ENCODE measurements at places on chromosomes 2 and 18.

DNA sequence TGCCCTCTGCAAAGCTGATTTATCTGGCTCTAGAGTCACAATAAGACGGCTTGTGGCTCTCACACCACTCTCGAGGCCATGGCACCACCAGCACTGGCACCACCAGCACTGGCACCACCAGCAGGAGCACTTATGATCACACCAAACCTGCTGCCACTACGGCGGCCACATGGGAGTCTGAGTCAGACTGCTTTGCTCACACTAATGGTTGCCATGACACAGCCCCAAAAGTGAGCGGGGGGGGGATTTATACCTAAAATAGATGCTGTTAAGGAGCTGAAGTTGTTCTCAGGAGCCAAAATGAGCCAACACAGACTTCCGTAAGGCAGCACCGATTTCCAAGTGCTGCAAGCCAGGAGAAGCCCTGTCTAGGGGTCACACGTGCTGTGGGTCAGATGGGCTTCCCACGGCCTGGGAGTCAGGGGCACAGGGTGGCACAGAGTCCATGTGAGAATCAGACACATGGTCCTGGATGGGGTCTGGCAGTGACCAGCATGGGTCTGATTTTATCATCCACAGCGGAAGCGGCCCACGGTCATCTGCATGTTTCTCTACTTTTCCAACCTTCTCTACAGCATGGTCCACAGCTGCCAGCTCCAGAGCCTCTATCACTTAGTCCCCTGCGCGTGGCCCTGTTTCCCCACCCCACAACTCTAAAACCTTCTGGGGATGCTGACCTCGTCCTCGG, 16.7 kb downstream of the DNMT3A start:
- DNase-seq: no peak

GRCh38 chr18:60391571-60392226, 19.1 kb upstream of the MC4R start:
- DNase-seq: no peak

GRCh38 chr2:8103085-8103708, 578.7 kb upstream of the ID2 start:
- DNase-seq: no peak

DNA sequence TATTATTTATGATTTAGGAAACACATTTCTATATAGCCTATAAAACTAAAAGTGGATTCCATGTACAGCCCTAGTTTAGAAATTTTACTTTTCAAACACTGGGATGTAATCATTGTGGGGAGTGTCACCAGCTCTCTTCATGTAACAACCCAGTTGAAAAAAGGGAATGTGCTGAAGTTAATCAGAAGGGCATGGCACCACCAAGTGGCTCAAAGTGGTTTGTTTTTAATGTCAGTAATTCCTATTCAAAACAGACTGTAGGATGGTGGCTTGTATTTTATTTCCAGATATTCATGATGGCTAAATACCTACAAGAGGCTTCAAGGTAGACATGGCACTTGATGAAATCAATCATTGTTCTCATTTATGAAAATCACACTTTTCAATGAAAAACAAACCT, 58.1 kb upstream of the TMEM182 start:
- DNase-seq: no peak

GRCh38 chr18:47872426-47872825, 58.0 kb downstream of the SMAD2 start:
- DNase-seq: no peak

DNA sequence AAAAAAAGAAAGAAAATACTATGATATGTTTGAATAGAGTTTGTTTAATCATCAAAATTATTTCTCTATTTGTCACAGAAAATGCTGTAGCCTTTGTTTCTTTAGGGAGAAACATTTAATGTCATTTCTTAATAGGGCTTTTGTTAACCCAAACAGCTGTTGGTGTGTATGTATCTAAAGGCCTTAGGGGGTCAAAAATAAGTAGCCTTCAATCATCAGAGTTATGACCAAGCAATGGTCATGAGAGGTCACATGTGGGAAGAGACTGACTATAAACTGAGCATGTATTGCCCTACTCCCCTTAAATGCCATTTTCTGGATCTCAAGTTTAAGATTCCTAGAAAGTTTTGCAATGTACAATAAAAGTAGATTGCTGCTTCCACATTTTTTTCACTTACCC, 22.7 kb downstream of the HNMT start:
- no peak for DNase-seq

DNA sequence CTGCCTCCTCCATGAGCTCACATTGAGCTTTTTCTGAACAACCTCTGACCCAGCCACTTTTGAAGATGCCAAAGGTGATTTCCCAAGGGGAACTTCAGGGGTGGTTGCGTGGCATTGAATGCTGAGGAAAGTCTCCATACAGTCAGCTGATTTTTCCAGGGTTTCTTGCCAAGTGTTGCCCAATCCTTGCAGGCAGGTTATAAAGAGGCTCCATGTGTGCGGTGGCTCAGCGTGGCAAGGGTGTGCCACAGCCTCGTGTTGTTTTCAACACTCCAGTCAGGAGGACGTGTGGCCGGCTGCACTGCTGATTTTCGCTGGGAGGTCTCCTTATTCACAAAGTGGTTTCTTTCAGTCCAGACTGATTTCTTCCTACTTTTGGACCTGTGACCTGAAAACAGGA, 81.4 kb upstream of the GATA6 start:
- no peak for DNase-seq

DNA sequence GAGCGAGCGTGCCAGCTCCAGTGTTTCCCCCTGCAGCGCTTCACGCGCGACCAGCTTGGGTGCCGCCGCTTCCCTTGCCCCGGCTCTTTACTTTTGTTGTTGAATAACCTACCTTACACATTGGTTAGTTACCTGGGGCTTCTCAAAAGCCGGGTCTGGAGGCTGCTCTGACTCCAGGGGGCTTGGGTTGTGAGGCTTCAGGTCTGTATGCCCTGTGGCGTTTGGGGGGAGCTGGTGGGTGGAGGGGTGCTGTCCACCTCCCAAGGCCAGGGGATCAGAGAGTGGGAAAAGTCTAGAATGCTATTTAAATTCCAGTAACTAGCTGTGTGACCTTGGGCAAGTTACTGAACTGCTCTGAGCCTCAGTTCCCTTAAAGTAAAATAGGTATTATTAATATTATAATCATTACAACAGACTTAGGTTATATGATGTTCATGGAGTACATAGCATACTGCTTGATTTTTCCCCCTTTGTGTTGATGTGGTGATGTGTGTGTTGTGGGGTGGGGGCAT, 770 bp downstream of the LYPD6B start:
- no peak for DNase-seq

DNA sequence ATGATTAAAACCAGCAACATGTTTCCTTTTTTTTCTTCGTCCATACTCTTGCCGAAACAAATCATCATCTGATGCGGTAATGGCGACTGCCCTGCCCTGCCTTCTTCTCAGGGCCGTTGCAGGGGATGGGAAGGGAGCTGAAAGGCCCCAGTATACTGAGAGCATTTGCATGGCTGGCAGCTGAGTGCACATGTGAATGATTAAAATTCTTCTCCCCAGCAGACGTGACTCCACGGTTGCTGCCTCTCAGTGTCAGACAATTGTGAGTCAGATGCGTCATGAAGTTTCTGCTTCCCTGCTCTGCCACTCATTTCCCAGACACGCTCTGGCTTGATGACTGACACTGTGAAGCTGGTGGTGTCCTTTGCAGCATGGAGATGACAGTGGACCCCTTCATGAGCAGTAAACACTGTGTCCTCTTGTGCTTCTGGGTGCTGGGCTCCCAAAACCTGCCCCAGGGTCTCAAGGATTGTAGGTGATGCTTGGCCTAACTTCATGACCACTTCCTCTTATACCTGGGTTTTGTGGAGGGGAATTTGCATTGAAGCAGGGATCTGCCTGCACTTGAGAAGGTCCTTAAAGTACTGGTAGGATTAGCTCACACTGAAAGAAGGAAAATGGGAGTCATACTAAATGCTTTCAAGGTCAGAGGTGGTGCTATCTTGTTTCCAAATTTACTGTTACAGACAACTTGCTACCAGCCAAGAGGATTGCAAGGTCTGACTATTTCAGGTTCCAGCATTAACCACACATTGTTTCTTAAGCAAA, 222.5 kb upstream of the COPS8 start:
- no peak for DNase-seq

GRCh38 chr18:32093523-32093922, 1.8 kb downstream of the RNF138 start:
- no peak for DNase-seq

GRCh38 chr2:206993964-206994363, 54.6 kb downstream of the CPO start:
- no peak for DNase-seq

All from stimulated activated naive CD4-positive, alpha-beta T cell (primary cell).